ENCODE measurements at places on chromosomes 12 and 14. TPM values are rescaled to one million over a fixed set of nuclear protein-coding genes. Genes with fewer than 3 reads are reported as not detected.

Gene CS
- 134 TPM for total RNA-seq

DNA sequence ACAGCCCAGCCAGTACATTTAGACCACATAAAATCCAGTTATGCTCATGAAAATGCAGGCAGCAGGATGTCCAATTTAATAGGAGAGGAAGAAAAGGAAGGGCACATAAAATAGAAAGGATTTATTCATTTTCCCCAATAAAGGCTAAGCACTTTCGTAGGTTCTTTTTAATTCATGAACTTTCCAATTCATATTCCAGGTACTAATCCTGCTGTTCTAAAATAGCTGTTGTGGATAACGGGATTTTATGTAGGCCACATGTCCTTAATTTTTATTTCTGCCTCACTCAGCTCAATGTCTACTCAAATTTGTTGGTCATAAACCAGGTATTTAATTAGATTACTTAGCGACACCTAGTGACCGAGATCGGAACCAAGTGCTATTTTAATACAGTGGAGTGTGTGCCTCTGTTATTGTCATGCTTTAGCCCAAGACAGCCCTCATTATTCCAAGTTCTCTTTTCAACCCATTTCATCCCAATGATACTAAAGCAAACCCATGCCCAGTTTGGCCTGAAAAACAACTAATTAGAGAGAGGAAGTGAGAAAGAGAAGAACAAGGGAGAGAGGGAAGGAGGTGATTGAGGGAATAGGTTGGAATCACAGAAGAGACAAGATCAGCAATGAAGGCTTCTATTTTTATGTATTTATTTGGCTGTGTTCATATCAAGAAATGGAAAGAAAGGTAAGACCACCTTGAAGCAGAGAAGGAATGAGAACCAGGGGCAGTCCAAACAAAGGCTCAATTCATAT lies 45.9 kb upstream of the IFNG-AS1 start:
- H3K27me3 ChIP-seq = no peaks in the 10 kb centered on the region
- no peak overlapping the region for H3K4me3 ChIP-seq
- H3K4me1 ChIP-seq = no peaks in the 10 kb centered on the region
- DNase-seq = peak; percentile 62
- no peak overlapping the region for H3K27ac ChIP-seq

Gene NELL2
- total RNA-seq = 257 TPM

GRCh38 chr14:103139132-103140025 lies 16.1 kb downstream of the TNFAIP2 start:
- H3K27me3 ChIP-seq = no peaks in the 10 kb centered on the region
- no peak for DNase-seq
- H3K4me3 ChIP-seq = no peak overlapping the region
- no peaks in the 10 kb centered on the region for H3K4me1 ChIP-seq

Gene GPR135
- total RNA-seq = 2.1 TPM

- H3K4me1 ChIP-seq = no peaks in the 10 kb centered on the region
- no peaks in the 10 kb centered on the region for H3K36me3 ChIP-seq
- DNase-seq = no peak
- no peak overlapping the region for H3K4me3 ChIP-seq
Measured at GRCh38 chr14:32534145-32534544, 205.0 kb downstream of the AKAP6 start.

DNA sequence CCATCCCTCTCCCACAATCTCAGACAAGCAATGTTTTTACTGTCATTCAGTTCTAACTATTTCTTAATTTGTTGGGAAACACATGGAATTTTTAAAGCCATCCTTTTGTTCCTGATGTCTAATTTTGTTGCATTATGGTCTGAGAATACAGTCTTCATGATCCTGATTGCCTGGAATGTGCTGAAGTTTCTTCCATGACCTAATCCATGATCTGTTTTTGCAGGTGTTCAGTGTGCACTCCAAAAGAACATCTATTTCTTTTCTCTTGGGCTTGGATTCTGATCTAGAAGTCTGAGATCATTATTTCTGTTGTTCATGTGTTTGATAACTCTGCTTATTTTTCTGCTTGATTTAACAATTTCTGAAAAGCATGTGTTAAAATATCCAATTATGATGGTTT lies 43.2 kb upstream of the PHC1 start:
- no peaks in the 10 kb centered on the region for H3K4me1 ChIP-seq
- H3K36me3 ChIP-seq = no peaks in the 10 kb centered on the region
- no peak for DNase-seq
- H3K27me3 ChIP-seq = no peaks in the 10 kb centered on the region
- no peak overlapping the region for H3K27ac ChIP-seq

DNA sequence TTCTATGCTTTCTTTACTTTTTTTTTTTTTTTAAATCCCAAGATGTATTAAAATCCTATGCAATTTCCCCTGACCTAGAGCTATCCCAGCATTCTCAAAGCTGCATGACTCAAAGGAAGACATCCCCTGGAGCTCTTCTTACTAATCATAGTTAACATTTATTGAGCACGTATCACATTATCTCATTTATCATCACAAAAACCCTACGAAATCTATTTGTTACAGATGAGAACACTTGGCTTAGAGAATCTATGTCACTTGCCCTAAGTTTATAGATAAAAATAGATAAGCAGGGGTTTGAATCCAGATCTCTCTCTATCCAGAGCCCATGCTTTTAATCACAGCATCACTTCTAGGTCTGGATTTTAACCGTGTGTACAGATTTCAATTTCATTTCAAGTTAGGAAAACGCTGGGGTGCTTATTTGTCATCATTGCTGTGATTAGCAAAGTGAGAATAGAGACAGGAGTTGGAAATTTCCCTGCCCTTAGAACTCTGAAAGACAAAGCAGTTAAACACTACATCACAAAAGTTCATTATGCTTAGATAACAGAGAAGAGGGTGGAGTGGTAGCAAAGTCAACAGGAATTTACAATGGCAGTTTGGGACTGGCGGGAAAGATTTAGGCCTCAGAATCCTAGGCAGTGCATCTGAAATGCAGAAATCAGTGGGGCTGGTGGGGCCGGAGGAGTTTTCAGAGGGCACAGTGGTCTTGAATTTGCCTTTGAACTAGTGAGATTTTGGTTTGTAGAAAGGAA lies 177.7 kb upstream of the FRMD6 start:
- no peak overlapping the region for H3K27ac ChIP-seq
- no peaks in the 10 kb centered on the region for H3K27me3 ChIP-seq
- no peak overlapping the region for H3K4me3 ChIP-seq
- no peaks in the 10 kb centered on the region for H3K36me3 ChIP-seq
- DNase-seq = no peak

DNA sequence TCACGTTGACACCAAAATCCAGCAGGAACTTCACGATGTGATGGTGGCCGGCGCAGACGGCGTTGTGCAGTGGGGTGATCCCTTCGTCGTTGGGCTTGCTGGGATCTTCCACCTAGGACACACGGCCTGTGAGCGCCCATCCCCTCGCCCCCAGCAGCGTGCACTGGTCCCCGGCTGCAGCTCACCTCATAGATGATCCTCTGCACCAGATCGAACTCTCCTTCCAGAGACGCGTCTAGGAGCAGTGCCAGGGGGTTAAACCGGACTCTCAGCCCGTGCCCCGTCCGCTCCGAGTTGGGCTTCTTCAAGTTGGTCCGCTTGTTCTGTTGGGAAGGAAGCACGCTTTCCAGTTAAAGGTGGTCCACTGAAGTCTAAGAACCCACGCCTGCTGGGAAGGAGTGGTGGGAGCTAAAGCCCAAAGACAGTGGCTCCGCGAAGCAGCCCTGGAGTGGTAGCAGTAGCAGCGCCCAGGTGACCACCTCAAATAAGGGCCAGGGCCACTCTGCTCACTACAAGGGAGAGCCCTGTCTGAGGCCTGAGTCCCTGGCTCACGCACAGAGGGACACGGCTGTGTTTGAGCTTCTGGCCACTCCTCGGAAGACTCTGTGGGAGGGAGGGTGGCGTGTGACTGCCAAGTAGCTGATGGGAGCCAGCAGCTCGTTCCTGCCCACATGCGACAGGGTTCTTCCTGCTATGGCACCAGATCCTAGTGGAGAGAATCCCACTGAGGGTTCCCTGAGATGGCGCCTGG lies 23.3 kb downstream of the ZFYVE21 start:
- no peak for DNase-seq
- peaks cover 6% of the 10 kb centered on the region for H3K36me3 ChIP-seq
- H3K27me3 ChIP-seq = no peaks in the 10 kb centered on the region

- no peaks in the 10 kb centered on the region for H3K36me3 ChIP-seq
Measured at GRCh38 chr12:47822401-47822800, 2.7 kb upstream of the HDAC7 start.

- no peak for DNase-seq
- no peak overlapping the region for H3K27ac ChIP-seq
- H3K27me3 ChIP-seq = no peaks in the 10 kb centered on the region
- H3K4me3 ChIP-seq = no peak overlapping the region
- H3K36me3 ChIP-seq = no peaks in the 10 kb centered on the region
Measured at GRCh38 chr12:125272383-125272933, 207.2 kb downstream of the AACS start.

GRCh38 chr12:1419849-1420371 lies 174.5 kb downstream of the FBXL14 start:
- no peaks in the 10 kb centered on the region for H3K27me3 ChIP-seq
- H3K4me1 ChIP-seq = no peaks in the 10 kb centered on the region
- no peak overlapping the region for H3K27ac ChIP-seq

- no peak overlapping the region for H3K27ac ChIP-seq
- no peaks in the 10 kb centered on the region for H3K27me3 ChIP-seq
- H3K36me3 ChIP-seq = no peaks in the 10 kb centered on the region
- no peak for DNase-seq
- no peak overlapping the region for H3K4me3 ChIP-seq
Measured at GRCh38 chr12:120736404-120737331, 11.0 kb downstream of the ACADS start.

Gene RNASE2
- total RNA-seq = not detected

DNA sequence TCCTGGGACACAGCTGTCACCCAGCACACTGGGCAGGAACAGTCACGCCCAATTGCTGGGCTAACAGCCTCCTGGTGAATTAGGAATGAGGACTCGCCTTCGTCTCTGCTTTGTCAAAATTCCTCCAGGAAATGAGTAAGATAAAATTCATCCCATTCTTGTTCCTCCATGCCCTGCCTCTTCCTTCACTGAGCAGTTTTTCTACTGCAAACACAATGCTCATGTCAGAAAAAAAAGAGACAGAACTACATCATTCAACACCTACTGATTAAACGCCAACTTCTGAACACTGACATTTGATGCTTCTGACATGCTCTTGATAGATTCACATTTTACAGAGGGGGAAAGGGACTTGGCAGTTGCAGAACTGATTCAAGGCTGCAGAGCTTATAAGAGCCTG lies 37.5 kb upstream of the DTX1 start:
- no peak overlapping the region for H3K27ac ChIP-seq
- H3K27me3 ChIP-seq = no peaks in the 10 kb centered on the region
- H3K4me1 ChIP-seq = no peaks in the 10 kb centered on the region
- H3K4me3 ChIP-seq = no peak overlapping the region
- H3K36me3 ChIP-seq = no peaks in the 10 kb centered on the region

DNA sequence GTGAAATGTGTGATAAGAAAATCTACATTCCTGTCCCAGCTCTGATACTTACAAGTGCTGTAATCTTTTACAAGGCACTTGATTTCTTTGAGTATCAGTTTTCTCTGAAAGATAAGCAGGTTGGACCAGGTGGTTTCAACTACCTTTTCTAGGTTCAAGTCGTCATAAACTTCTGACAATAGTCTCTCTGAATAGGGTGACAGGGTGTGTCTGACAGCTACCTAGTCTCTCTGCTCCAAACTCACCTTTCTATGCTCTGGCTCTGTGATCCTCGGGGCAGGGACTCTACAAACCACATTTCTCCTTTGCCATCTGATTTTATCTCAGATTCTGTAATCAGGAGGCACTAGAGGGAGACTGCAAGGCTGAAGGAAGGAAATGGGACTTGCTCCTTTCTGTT lies 137.7 kb upstream of the SYT1 start:
- H3K27me3 ChIP-seq = no peaks in the 10 kb centered on the region
- no peak for DNase-seq
- H3K4me1 ChIP-seq = no peaks in the 10 kb centered on the region
- no peak overlapping the region for H3K27ac ChIP-seq
- H3K4me3 ChIP-seq = no peak overlapping the region

DNA sequence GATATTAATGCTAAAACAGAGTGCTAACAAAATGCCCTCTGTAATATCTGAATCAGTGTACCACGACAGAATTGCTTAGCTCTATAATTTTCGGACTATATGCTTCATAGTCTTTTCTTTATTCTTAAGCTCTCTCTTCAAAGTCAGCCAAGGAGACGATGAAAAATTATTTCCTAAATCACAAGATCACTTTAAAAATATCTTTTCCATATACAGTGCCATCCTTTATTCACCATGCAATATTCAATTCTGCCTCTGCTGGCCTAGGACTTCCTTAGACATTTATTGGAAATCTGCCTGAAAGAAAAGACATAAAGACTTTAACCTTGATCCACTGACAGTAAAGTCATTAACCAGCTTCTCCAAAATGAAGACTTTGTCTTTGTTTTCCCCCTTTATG lies 238.9 kb upstream of the BTG1 start:
- H3K36me3 ChIP-seq = no peaks in the 10 kb centered on the region
- peaks cover 21% of the 10 kb centered on the region for H3K4me1 ChIP-seq

- no peak overlapping the region for H3K4me3 ChIP-seq
- no peak for DNase-seq
- peaks cover 23% of the 10 kb centered on the region for H3K4me1 ChIP-seq
- H3K36me3 ChIP-seq = peaks cover 11% of the 10 kb centered on the region
- no peak overlapping the region for H3K27ac ChIP-seq
- no peaks in the 10 kb centered on the region for H3K27me3 ChIP-seq
Measured at GRCh38 chr12:109873653-109874052, 6.7 kb downstream of the GLTP start.

DNA sequence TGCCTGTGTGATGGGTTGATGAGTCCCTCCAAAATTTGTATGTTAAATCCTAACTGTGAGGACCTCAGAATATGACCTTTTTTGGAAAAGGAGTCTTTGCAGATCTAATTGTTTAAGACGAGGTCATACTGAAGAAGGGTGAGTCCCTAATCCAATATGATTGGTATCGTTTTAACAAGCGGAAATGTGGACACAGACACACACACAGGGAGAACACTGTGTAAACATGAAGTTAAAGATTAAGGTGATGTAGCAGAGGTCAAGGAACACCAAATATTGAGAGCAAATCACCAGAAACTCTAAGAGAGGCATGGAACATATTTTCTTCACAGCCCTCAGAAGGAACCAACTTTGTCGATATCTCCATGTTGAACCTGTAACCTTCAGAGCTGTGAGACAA lies 1106.7 kb downstream of the SLC6A15 start:
- DNase-seq = no peak
- no peaks in the 10 kb centered on the region for H3K4me1 ChIP-seq
- H3K27me3 ChIP-seq = no peaks in the 10 kb centered on the region
- no peak overlapping the region for H3K27ac ChIP-seq
- H3K36me3 ChIP-seq = no peaks in the 10 kb centered on the region
- no peak overlapping the region for H3K4me3 ChIP-seq

Measured in CD4-positive, alpha-beta memory T cell (primary cell).